ENCODE measurements at places on chromosomes 12 and 14.

DNA sequence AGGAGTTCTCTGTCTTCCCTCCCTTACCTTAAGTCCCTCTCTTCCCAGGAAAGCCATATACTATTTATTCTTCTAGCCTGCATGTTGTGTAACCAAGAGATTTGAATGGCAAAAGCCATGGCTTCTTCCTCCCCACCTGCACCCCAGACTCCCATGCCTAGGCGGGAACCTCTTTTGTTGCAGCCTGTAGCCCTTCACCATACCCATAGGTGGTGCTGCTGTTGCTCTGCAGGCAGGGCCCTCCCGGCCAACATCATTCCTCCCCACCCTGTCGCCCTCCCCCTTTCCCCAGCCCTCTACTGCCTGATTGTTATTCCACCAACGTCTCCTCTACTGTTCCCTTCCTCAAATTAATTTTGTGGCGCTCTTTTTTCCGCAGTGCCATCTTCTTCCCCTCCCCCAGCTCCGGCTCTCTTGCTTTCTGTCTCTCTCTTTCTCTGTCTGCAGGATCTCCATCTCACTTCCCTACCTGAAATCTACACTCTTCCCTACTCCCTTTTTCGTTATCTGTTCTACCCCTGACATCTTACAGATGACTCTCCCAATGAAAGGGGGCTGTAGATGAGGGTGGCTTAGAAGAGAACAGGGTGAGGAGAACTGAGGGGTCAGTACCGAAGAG lies 13.8 kb downstream of the NGDN start:
- ATAC-seq, result no peak

DNA sequence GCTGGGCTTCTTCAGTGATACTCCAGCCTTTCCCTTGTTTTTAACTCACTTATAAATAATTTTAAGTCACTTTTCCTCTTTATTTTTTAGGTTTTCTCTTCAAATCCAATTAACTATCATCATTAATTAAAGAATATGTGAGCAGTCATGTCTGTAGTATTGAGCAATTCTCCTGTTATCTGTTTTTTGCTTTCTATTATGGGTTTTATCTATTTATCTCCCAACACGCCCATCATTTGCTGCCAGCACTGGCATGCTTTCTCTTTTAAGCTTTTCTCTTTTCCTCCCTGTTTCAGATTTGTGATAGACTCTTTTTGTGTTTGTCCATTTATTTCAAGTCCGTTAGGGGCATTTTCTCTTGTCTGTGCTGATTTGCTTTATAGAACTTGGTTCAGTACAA lies 72.3 kb downstream of the CRADD start:
- ATAC-seq, result no peak

DNA sequence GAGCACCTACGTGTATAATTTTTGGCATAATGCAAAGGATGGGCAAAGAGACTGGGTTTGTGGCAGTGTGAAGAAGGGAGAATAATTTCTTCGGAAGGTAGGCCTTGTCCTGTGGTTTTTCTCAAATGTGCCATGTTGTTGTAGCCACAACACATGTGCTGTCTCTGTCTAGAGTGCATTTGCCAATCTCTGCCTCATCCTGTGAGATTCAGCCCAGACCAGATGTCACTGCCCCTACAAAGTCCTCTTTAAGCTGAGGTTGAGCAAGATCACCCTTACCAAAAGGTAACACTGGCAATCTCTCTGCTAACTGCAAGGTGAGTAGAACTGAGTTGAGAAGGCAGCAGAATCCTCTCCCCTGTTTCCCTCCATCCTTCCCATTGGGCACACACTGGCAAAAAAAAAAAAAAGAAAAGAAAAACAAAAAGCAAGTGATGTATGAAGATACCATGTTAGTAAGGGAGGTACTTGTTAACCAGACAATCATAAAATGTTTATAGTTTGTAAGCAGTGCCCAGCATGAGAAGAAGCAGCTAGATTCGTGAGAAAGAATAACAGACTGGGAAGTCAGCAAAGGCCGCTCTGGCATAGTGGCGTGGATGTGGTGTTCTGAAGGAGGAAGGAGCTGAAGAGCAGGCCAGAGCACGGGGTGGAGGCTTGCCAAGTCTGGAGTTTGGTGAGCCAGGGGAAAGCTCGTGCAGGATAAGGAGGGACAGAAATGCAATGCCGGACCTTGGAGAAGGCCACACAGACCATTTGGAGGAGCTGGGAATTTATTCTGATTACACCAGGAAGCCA lies 18.9 kb downstream of the DYRK2 start:
- ATAC-seq, result no peak

- ATAC-seq, result no peak
These were observed 5.9 kb downstream of the CIPC start for GRCh38 chr14:77103951-77104350.

GRCh38 chr14:77906446-77906845 lies 106.5 kb downstream of the ADCK1 start:
- no peak for ATAC-seq

GRCh38 chr12:6888360-6888759 lies 15.3 kb upstream of the SPSB2 start:
- ATAC-seq, result no peak

DNA sequence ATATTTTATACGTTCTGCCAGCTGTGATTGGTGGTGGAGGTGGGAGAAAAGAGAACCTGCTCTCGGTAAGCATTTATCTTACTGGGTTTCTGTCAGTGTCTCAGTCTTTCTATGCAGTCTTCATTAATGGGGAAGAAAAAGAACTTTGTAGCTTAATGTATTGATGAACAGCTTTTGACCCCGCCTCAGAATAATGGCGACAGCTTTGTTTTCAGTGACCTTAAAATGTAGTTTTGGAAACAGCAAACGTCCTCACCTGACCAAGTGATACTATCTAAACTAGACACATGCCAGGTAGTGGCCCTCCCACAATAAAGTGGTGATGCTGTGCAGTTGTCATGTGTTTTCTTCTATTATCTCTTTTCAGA lies 1.4 kb downstream of the DACT1 start:
- ATAC-seq, result no peak

GRCh38 chr12:71007781-71008404 lies 87.4 kb upstream of the PTPRR start:
- ATAC-seq, result no peak

DNA sequence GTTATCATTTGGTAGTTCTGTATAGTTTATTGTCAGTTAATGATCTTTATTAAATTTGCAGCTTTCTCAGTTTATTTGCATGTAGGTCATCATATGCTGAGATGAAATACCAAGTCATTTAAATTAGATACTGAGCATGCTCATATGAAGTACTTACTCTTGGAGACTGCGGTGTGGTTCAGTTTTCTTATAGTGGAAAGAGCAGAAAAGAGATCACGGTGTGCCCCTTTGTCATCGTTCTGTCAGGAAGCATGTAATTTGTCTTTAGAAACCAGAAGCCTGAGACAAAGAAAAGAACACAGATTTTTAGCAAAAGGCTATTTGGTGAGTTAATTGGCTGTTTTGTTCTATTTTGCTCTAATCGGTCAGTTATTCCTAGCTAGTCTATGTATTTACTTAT lies 75.6 kb downstream of the PLEKHA5 start:
- no peak for ATAC-seq

GRCh38 chr14:104690861-104691455 lies 1.5 kb downstream of the INF2 start:
- ATAC-seq, result no peak

DNA sequence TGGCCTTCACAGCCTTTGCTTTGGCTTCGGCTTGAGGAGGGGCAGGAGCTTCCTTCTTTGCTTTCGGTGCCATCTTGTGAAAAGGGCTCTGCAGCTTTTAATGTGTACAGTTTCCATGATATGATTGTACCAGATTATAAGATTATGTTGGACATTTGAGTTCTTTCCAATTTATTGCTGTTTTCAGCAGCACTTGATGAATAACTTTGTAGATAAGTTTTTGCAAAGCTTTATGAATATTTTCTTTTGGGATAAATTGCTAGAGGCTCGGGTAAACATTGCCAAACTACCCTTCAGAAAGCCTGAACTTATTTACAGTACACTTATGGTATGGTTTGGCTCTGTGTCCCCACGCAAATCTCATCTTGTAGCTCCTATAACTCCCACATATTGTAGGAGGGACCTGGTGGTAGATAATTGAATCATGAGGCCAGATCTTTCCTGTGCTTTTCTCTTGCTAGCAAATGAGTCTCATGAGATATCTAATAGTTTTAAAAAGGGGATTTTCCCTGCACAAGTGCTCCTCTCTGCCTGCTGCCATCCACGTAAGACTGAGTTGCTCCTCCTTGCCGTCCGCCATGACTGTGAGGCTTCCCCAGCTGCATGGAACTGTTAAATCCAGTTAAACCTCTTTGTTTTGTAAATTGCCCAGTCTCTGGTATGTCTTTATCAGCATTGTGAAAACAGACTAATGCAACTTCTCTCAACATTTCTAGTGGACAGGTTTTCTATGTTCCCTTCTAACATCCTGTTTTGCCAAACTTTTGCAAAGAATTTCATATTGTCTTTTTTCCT lies 70.4 kb downstream of the RCOR1 start:
- ATAC-seq, result no peak

Measured in stimulated activated memory B cell treated with anti-CD40 and anti-IgM and Interleukin-4, amounts not matched to agents 10 μg/mL and 1 μg/mL and 100 μg/mL, for 72 hours (primary cell).